Progenitor cell of endocrine pancreas (in vitro differentiated cells): ENCODE measurements at places on chromosomes 6 and 20.

GRCh38 chr6:139942331-139942730 is 567.9 kb upstream of the CITED2 start:
- H3K27ac ChIP-seq = no peak overlapping the region
- DNase-seq = no peak
- no peak overlapping the region for H3K4me3 ChIP-seq
- H3K27me3 ChIP-seq = no peaks in the 10 kb centered on the region

GRCh38 chr20:45449528-45449927 is 20.0 kb upstream of the WFDC2 start:
- H3K4me1 ChIP-seq = peaks cover 15% of the 10 kb centered on the region
- H3K27ac ChIP-seq = no peak overlapping the region
- H3K36me3 ChIP-seq = no peaks in the 10 kb centered on the region
- no peak for DNase-seq
- H3K27me3 ChIP-seq = peaks cover 10% of the 10 kb centered on the region
- no peak overlapping the region for H3K4me3 ChIP-seq

DNA sequence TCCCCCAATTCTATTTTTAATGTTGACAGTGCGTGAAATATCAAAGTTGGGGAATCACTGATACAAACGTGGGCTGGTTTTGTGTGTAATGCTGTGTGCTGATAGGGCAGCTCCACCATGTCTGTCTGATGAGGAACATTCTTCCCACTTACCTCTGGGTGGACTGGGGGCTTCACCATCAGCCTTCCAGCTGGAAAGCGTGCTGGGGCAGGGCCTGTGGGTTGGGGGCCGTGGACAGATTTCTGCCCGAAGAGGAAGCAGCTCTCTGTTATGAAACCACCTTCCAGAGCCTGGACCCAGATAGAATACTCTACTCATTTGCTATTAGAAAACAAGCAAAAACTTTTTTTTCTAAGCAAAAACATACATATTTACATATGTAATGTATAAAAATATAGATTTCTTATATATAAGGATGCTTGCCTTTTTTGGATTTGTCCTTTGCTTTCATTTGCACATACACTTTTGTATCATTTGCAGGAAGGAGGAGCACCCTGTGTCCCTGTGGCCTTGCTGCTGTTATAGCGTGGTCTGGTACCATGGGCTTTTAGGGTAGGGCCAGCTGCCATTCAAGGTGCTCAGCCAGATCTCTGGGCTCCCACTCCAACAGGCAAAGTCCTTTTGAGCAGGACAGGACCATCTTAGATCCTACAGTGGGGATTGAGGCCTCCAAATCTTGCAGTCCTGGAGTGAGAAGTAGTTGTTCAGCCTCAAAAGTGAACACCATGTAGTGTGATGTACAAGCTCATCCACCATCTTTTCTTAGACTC is 48.1 kb downstream of the DUSP22 start:
- no peaks in the 10 kb centered on the region for H3K27me3 ChIP-seq
- H3K36me3 ChIP-seq = peaks cover 3% of the 10 kb centered on the region
- H3K4me1 ChIP-seq = no peaks in the 10 kb centered on the region
- H3K4me3 ChIP-seq = no peak overlapping the region
- DNase-seq = no peak
- H3K27ac ChIP-seq = no peak overlapping the region

DNA sequence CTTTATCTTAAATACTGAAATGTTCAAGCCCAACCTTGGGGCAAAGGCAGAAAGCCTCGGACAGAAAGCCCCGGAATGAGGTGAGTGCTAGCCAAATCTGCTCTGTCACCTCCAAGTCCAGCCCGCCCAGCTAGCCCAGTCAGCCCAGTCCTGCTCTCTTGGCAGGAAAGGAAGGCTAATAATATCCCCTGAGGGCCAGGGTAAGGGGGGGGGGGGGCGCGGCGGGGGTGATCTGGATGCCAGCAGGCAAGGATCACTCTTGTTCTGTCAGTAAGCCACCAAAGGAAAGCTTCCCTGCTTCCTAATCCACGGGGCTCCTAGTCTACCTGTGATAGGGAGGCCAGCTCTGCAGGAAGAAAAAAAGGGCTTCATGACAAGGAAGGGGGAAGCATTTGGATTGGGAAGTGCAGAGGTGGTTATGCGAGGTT is 1.1 kb downstream of the NDRG3 start:
- peaks cover 7% of the 10 kb centered on the region for H3K4me1 ChIP-seq
- H3K36me3 ChIP-seq = no peaks in the 10 kb centered on the region
- no peak for DNase-seq
- peak overlapping the region; percentile 89 for H3K4me3 ChIP-seq
- H3K27ac ChIP-seq = no peak overlapping the region

DNA sequence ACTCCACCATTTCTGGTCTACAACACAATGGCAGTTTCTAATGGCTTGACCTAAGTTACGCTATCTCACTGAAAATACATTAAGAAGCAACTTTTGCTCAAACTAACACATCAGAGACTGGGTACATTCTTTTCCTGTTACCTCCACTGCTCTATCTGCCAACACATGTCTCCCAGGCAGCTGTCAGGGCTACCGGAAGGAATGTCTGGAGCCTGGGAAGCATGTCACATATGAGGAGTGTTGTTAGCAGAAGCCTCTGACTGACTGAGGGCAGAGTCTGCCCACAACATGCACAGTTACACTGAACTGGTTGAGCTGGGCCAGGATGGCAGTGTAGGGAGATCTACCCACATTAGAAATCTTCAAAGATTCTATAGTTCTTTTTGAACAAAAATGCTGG is 264.5 kb downstream of the KIF16B start:
- DNase-seq = no peak
- H3K4me1 ChIP-seq = no peaks in the 10 kb centered on the region
- H3K27ac ChIP-seq = no peak overlapping the region
- H3K36me3 ChIP-seq = peaks cover 7% of the 10 kb centered on the region

DNA sequence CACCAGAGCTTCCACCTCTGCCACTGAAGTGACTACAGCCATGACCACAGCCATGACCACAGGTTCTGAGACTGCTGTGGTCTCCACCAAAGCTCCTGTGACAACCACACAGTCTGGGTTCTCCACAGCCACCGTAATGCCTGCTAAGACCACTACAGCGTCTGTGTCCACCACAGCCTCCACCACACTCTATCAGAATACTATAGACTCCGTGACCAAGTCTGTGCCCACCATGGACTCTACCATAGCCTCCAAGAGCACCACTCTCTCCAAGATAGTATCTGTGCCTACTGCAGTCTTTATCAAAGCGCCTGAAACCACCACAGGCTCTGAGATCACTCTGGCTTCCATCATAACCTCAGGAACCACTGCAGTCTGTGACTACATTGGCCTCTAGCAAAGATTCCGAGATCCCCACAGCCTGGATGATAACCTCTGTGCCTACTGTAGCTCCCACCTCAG is 18.3 kb upstream of the MUC21 start:
- no peak for DNase-seq
- H3K4me1 ChIP-seq = no peaks in the 10 kb centered on the region
- no peak overlapping the region for H3K27ac ChIP-seq
- H3K27me3 ChIP-seq = peaks cover 31% of the 10 kb centered on the region
- H3K36me3 ChIP-seq = no peaks in the 10 kb centered on the region

DNA sequence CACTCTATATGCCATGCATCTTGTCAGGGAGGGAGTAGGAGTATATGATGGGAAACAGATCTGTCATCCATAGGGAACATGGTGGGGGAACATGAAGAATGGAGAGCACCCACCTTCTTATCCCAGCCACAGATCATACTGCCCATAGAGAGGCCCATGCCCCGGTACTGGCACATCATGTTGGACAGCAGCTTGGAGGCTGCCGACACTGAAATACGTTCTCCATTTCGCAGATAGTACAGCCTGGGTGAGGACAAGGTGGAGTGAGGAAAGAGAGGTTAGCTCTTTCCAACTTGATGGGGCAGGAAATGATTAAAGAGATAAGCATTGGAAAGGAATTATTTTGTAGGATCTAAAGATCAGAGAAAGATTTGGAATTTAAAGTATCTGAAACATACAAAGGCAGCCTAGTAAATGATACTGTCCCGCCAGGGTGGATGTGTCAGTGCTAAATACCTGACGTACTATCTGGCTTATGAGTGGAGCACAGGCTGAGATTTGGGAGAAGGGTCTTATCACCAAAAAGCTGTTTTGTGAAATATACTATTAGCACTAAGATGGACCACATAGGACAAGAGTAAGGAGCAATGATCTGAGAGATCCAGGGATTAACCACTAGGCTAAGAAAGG is 1.7 kb downstream of the PSMB8 start:
- peaks cover 75% of the 10 kb centered on the region for H3K27me3 ChIP-seq
- no peaks in the 10 kb centered on the region for H3K36me3 ChIP-seq
- H3K4me3 ChIP-seq = no peak overlapping the region
- H3K4me1 ChIP-seq = peaks cover 13% of the 10 kb centered on the region
- H3K27ac ChIP-seq = no peak overlapping the region

- no peak overlapping the region for H3K27ac ChIP-seq
- peaks cover 3% of the 10 kb centered on the region for H3K27me3 ChIP-seq
- DNase-seq = no peak
- no peak overlapping the region for H3K4me3 ChIP-seq
Observed at GRCh38 chr6:44558832-44559251, 171.3 kb downstream of the CDC5L start.

GRCh38 chr6:22972771-22973170 is 403.4 kb downstream of the HDGFL1 start:
- H3K27me3 ChIP-seq = no peaks in the 10 kb centered on the region
- no peaks in the 10 kb centered on the region for H3K36me3 ChIP-seq
- H3K4me3 ChIP-seq = no peak overlapping the region

- DNase-seq = no peak
- H3K36me3 ChIP-seq = peaks cover 21% of the 10 kb centered on the region
- H3K4me3 ChIP-seq = peak overlapping the region; percentile 85
Observed at GRCh38 chr6:34238585-34239499, 2.2 kb downstream of the HMGA1 start.

DNA sequence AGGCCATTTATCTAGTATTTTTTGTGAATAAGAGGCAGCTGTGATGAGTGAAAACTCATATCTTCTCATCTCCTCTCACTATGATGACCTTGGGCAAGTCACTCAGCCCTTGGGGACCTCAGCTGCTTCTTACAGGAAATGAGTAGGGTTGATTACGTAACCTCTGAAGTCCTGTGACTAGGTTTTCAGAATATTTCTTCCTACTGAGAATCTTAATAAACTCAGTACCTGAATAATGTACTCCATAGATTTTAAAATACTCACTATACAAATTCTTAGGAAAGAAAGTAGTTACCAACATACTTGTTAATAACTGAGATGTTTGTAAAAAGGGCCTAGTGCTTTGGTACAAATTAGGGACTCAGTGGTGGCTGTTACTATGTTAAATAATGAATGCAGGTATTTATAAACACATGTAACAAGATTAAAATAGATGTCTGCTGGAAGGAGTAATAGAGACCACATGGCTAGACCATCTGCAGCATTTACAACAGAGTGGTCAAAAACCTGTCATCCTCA is 60.9 kb downstream of the RPRD1B start:
- no peaks in the 10 kb centered on the region for H3K4me1 ChIP-seq
- H3K36me3 ChIP-seq = peaks cover 2% of the 10 kb centered on the region
- DNase-seq = no peak
- no peak overlapping the region for H3K27ac ChIP-seq

- no peak overlapping the region for H3K27ac ChIP-seq
- no peaks in the 10 kb centered on the region for H3K36me3 ChIP-seq
- peaks cover 3% of the 10 kb centered on the region for H3K27me3 ChIP-seq
Observed at GRCh38 chr6:14880052-14880451, 365.8 kb upstream of the JARID2 start.

GRCh38 chr20:48196486-48196885 is 411.2 kb upstream of the SULF2 start:
- H3K27ac ChIP-seq = no peak overlapping the region
- H3K4me1 ChIP-seq = peaks cover 9% of the 10 kb centered on the region
- no peak for DNase-seq
- H3K36me3 ChIP-seq = no peaks in the 10 kb centered on the region

- no peaks in the 10 kb centered on the region for H3K36me3 ChIP-seq
- peaks cover 1% of the 10 kb centered on the region for H3K4me1 ChIP-seq
- no peak for DNase-seq
- peaks cover 37% of the 10 kb centered on the region for H3K27me3 ChIP-seq
Observed at GRCh38 chr6:44342052-44342451, 398 bp upstream of the SPATS1 start.

GRCh38 chr6:105324386-105324950 is 78.4 kb downstream of the PREP start:
- DNase-seq = no peak
- no peaks in the 10 kb centered on the region for H3K27me3 ChIP-seq
- no peak overlapping the region for H3K4me3 ChIP-seq

GRCh38 chr6:13528777-13529343 is 41.5 kb upstream of the GFOD1 start:
- H3K4me3 ChIP-seq = no peak overlapping the region
- H3K36me3 ChIP-seq = no peaks in the 10 kb centered on the region
- H3K4me1 ChIP-seq = peaks cover 5% of the 10 kb centered on the region
- no peak for DNase-seq

- peaks cover 3% of the 10 kb centered on the region for H3K4me1 ChIP-seq
- no peak for DNase-seq
- no peaks in the 10 kb centered on the region for H3K36me3 ChIP-seq
- H3K27me3 ChIP-seq = peaks cover 16% of the 10 kb centered on the region
Observed at GRCh38 chr6:165726965-165727381, 63.9 kb upstream of the PDE10A start.

GRCh38 chr20:5580940-5581708 is 169.1 kb upstream of the SHLD1 start:
- DNase-seq = no peak
- no peaks in the 10 kb centered on the region for H3K4me1 ChIP-seq
- H3K27ac ChIP-seq = no peak overlapping the region
- no peak overlapping the region for H3K4me3 ChIP-seq
- H3K27me3 ChIP-seq = no peaks in the 10 kb centered on the region

GRCh38 chr6:158323561-158323958 is 11.3 kb downstream of the TULP4 start:
- peaks cover 17% of the 10 kb centered on the region for H3K4me1 ChIP-seq
- H3K27me3 ChIP-seq = no peaks in the 10 kb centered on the region
- H3K4me3 ChIP-seq = no peak overlapping the region
- peaks cover 11% of the 10 kb centered on the region for H3K36me3 ChIP-seq

DNA sequence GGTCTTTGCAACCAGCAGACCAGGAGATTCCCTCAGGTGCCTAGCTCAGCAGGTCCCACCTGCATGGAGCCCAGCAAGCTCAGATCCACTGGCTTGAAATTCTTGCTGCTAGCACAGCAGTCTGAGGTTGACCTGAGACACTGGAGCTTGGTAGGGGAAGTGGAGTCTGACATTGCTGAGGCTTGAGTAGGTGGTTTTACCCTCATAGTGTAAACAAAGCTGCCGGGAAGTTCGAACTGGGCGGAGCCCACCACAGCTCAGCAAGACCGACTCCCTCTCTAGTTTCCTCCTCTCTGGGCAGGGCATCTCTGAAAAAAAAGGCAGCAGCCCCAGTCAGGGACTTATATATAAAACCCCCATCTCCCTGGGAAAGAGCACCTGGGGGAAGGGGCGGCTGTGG is 34.3 kb downstream of the PRSS35 start:
- no peak for DNase-seq
- no peaks in the 10 kb centered on the region for H3K27me3 ChIP-seq
- H3K4me1 ChIP-seq = no peaks in the 10 kb centered on the region
- H3K36me3 ChIP-seq = no peaks in the 10 kb centered on the region
- H3K4me3 ChIP-seq = no peak overlapping the region
- no peak overlapping the region for H3K27ac ChIP-seq

GRCh38 chr6:122129313-122130025 is 270.0 kb upstream of the HSF2 start:
- H3K27ac ChIP-seq = no peak overlapping the region
- no peaks in the 10 kb centered on the region for H3K4me1 ChIP-seq
- DNase-seq = no peak
- no peak overlapping the region for H3K4me3 ChIP-seq
- H3K27me3 ChIP-seq = no peaks in the 10 kb centered on the region

- H3K27ac ChIP-seq = no peak overlapping the region
- H3K36me3 ChIP-seq = no peaks in the 10 kb centered on the region
- H3K4me3 ChIP-seq = no peak overlapping the region
Observed at GRCh38 chr6:98333273-98333672, 501.1 kb upstream of the POU3F2 start.
